Calu3 (cell line): ENCODE measurements at places on chromosomes 5 and 9.

GRCh38 chr5:52598968-52599367 is 188.7 kb upstream of the ITGA1 start:
- DNase-seq, result no peak

DNA sequence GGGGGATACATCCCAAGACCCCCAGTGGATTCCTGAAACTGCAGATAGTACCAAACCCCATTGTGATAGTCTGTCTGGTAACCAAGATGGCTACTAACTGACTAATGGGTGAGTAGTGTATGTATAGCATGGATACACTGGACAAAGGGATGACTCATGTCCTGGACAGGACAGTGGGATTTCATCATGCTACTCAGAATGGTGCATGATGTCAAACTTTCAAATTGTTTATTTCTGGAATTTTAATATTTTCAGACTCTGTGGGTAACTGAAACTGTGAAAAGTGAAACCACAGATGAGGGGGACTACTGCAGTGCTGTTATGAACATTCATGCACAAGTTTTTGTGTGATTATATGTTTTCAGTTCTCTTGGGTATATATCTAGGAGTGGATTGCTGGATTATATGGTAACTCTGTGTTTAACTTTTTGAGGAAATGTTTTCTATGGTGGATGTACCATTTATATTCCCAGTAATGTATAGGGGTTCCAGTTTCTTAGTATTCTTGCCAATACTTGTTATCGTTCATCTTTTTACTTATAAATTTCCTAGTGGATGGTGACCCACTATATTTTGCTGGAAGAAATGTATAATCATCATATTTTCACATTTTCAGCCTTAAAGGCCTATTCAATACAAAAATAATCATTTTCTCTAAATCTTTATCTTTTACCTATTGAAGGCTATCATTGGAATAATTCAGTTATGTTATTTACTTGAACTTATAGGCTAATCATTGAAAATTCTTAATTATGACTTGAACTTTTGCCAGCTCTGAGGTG is 140.9 kb downstream of the NR3C1 start:
- DNase-seq, result no peak

- no peak for DNase-seq
These were observed 327.4 kb downstream of the AGTPBP1 start for GRCh38 chr9:85414390-85414789.

- no peak for DNase-seq
These were observed 101.7 kb upstream of the SPATA31D4 start for GRCh38 chr9:81826517-81826906.

DNA sequence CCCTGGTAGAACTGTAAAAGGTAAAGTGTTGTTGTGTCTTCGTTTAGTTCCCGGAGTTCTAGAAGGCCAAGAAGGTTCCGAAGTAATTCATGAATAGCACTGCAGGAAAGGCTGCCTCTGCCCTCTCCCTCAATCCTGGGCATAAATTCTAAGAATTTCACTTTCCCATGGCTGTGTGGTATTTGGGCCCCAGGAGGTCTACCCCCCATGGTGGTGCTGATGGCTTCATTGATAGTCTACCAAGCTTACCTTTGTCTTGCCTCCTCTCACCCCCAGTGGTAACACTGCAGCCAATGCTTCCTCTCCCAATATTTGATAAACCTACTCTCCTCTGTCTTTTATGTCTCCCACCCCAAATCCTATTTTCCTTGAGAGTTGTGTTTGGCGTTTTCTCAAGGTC is 39.5 kb downstream of the ADAMTS16 start:
- no peak for DNase-seq

- DNase-seq, result no peak
These were observed 189.8 kb downstream of the ALDH1A1 start for GRCh38 chr9:72763022-72763421.

DNA sequence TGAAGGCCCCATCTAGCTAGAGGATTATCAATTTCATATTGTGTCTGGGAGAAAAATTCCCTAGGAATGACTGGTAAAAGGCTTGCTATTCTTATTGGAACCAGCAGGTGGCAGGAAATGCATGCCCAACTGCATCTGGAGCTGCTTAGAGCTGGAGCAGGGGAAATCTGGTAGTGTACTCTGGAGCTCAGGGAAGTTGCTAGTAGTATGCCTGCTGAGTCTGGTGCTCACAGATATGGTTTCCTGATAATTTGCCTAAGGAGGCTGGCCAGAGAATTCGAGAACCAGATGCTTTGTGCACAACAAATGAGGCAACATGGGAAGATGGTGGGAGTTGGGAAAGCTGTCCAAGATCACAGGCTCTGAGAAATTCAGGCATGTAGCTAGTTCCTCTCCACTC is 53.7 kb downstream of the G3BP1 start:
- DNase-seq, result peak; percentile 70

DNA sequence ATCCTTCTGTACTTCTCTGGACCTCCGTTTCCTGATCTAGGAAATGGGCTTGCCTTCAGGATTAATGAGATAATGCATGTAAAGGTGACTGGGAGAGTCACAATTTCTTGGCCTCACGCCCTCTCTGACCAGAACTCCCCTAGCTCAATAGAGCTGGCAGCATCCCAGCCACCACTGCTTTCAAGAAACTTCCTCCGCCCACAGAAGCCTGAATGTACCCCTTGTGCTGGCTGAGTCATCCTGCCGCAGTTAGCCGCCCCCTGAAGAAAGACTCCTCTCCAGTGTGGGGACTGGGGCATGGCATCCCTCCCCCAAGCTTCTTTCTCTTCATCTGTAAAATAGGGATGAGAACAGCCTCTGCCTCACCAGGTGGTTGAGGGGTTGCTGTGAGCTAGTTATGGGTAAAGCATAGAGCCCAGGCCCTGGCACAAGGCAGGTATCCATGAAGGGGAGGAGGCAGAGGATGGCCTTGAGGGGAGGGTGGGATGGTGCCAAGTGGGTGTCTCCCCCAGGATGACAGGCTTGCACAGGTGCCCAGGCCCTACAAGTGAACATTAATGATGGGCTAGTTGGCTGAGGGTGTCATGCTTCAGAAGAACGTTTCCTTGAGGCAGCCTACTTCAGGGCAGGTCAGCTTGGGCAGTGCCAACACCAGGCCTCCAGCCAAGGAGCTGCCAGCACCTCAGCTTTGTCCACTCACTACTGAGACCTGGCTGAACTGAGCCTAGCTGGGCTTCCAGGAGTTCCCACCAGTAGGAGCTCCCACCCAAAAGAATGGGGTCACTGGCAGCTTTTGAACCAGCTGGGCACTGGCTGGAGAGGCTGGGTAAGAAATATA is 3.4 kb downstream of the PDLIM4 start:
- DNase-seq, result peak; percentile 81

DNA sequence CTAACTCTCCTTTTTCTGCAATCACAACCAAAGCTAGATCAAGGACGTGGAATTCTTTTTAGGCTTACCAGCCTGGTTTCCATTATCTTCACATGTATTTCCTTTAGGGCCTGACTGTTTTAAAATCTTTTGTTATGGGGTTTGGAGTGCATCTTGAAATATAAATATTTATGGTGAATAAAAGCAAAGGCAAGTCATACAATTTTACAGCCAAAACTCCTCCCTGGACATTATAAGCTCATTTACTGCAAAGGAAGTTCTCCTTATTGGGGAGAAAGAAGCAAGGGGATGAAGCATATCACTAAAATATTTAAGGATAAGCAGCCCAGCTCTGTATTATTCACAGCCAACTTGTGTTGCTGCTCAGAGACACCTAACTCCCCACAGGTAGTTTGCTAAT is 132.2 kb upstream of the TARS1 start:
- no peak for DNase-seq

GRCh38 chr9:109231593-109231992 is 64.5 kb upstream of the FRRS1L start:
- DNase-seq, result no peak

GRCh38 chr5:108379722-108380530 is 2.0 kb downstream of the FBXL17 start:
- DNase-seq, result no peak

GRCh38 chr5:167412556-167412955 is 878.9 kb upstream of the WWC1 start:
- DNase-seq, result no peak

- no peak for DNase-seq
These were observed 746 bp downstream of the NKX2-5 start for GRCh38 chr5:173234129-173234790.

DNA sequence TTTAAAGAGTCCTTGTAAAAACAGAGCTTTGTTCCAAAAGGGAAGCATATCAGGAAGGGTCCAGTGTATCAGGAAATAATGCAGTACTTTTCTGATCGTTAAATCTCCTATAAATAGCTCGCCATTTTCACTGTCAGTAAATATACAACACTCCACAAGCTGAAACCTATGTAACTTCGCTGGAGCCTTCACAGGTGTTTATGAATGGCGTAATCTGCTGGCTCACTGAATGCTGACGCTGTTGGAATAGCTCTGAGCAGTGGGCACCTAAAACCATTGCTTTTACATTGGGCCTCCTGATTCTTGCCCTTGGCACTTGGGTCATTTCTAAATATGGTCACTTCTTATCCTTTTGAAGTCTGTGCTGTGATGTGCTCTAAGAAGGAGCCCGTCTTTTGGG is 4.3 kb downstream of the SHC3 start:
- no peak for DNase-seq

DNA sequence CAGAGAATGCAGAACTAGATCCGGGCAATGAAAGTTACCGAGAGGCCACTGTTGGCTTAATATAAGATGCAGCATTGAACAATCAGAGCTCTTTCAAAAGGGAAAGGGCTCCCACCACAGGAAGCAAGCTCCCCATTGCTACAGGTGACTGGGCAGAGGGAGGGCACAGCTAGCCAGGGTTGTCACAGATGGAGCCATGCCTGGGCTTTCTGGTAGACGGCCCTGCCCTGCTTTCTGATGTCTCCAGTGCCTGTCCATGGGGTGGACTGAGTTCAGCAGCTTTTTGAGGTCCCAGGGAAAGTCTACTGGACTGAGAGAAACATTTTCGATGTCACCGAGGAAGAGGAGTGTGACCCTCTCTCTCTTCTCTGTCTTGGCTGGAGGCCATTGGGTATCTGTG is 14.1 kb downstream of the RGS3 start:
- no peak for DNase-seq

GRCh38 chr9:18601026-18601425 is 127.1 kb downstream of the ADAMTSL1 start:
- no peak for DNase-seq

DNA sequence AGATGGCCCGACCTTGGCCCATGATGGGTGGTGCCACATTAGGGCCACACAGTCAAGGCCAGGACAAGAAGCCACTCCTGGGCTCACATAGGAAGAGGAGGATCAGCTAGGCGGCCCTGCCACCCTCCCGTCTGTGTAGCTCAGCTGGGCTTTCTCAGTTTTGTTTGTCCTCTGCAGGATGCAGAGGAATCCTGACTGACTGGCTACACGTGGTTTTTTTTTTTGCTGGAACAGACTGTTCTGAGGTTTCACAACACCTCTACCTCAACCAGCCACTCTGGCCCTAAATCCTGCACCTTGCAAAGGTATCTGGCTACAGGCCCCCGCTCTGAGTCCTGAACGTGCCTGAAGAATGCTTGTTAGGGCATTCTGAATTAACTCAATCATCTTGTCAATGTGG is 88.3 kb upstream of the MSX2 start:
- DNase-seq, result no peak

- DNase-seq, result no peak
These were observed 79.9 kb downstream of the GAPVD1 start for GRCh38 chr9:125341566-125341965.
